ENCODE measurements at places on chromosomes 7 and 10.

GRCh38 chr10:89053555-89053954, 63.0 kb downstream of the FAS start:
- no peak for ATAC-seq

- no peak for ATAC-seq
Observed at GRCh38 chr7:27240015-27240731, 2.4 kb upstream of the EVX1 start.

DNA sequence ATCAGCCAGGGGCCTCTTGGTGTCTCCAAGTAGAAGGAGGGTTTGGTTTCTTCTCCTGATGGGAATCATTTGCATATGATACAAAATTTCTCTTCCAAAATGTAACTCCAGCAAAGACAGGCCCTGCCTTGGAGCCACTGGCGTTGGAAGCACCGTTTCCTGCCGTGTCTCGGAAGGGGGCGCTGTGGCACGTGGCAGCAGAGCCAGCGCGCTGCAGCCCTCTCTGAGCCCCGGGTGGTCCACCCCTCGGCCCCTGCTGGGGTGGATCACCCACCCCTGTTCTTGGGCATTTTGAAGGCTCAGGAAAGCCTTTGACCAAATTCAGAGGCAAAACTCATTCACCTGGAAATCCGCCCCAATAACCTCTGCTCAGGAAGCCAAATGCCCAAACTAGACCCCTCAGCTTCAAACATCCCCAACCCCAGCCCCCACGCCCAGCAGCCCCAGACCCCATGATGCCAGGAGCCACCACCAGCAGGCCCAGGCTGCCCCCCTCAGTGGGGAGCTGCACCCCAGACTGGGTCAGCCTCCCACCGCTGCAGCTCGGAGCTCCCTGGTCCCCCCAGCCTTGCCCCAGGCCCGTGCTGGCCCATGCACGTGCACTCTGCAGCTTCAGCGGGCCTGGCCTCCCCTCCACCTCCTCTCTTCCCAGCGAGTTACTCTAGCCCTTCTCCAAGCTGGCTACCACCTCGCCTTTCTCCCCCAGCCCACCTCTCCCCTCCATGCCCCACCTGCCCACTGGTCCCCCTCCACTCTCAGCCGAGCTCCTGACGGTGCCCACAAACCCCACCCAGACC, 29.5 kb upstream of the ELFN1 start:
- ATAC-seq = no peak

DNA sequence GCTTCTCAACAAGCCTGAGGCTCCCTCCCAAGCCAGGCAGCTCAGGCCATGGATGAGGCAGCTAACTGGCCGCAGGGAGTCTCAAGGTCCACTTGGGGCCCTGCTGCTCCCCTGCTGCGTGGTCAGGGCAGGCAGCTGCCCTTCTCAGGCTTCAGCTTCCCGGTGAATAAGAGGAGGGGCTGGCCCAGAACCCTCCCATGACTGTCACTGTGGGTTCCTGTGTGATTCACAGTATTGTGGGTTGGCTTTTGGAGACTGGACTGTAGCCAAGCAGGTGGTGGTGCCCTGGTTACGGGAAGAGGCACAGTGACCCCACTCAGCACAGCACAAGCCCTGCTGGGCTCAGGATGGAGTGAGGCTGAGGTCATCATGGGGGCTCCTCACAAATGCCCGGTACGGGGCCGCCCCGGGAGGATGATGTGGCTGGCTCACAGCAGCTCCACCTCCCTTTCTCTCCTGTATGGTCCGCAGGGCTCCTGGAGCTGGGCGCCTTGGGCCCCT, 189.8 kb downstream of the HECW1 start:
- peak; percentile 22 for ATAC-seq

DNA sequence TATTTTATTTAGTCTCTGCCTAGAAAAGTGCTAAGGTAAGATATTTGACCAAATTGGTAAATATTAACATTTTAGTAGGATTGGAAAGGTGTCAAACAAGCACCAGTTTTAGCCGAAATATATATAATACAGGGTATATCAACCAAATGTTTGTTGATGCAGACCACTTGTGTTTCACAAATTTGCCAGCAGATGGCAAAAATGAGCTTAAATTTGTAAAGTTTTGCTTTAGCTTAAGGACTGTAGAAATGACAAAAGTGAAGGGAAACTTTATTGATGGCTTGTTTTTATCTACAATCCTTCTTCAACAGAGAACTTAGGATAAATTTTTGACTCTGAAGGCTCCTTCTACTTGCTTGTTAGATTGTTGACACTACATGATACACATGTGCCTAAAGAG, 4.8 kb upstream of the POLR1F start:
- no peak for ATAC-seq

DNA sequence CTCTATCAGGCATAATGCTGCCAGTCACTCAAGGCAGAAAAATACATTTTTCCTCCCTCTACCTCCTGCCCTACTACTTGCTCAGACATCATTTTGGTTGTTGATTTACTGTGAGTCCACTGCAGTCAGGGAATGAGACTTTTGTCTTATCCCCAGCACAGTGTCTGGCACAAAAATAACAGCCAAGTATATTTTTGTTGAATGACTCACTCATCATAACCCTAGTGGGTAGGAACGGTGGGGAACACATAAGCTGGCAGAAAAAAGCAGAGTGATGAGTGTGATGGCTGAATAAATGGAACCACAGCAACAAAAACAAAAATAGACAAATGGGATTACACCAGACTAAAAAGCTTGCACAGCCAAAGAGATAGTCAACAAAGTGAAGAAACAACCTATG, 65.8 kb upstream of the LAMB4 start:
- no peak for ATAC-seq

DNA sequence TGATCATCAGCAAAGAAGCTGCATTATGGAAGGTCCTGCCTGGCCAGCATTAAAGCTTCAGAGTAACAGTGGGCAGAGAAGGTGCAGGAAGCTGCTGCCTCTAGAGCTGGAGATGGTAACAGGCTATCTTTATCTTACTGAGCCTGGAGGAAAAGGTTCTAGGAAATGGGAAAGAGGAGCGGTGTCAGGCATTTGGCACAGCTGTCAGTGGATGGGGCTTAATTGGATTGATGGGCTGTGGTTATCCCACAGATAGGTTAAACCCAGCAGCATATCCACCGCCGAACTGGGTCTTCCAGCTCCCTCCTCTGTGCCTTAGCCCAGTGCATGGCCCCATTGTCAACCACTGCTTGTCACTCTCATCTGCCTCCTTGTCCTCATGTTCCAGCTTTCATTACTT, 127.6 kb downstream of the CCNY start:
- ATAC-seq = no peak

- ATAC-seq = peak; percentile 52
Observed at GRCh38 chr7:141158561-141158960, 84.7 kb downstream of the TMEM178B start.

DNA sequence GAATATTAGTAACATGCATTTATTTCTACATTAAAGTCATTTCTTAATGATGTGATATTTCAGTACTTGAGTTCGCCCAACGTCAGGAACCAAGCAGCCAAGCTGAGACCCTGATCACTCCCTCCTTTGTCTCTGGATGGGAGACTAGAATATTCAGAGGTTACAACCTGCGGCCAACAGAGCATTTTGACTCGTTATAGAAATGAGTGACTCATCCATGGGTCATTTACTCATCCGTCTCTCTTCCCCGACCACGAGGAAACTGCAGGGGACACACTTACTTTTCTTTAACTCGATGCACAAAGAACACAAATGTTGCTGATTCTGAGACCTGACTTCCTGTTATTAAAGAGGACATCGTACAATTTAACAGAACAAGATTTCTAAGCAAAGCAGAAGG, 343.3 kb downstream of the FRMD4A start:
- no peak for ATAC-seq

DNA sequence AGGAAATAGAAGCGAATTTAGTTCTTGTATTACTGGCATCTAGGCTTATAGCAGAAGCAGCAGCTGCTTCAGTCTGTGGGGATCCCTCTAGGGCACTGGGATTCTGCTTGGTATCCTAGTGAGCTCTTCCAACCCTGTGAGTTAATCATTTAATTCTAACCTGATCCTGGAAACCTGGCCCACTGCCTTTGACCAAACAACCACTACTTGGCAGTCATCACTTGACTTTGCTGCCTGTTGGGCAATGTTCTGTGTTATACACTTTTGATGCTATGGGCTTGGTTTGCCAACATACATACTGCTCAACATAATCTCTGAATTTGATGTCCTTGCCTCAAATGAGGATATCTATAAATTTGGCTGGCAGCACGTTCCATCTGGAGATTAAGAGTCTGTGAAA, 813.4 kb downstream of the ANKRD7 start:
- ATAC-seq = no peak

DNA sequence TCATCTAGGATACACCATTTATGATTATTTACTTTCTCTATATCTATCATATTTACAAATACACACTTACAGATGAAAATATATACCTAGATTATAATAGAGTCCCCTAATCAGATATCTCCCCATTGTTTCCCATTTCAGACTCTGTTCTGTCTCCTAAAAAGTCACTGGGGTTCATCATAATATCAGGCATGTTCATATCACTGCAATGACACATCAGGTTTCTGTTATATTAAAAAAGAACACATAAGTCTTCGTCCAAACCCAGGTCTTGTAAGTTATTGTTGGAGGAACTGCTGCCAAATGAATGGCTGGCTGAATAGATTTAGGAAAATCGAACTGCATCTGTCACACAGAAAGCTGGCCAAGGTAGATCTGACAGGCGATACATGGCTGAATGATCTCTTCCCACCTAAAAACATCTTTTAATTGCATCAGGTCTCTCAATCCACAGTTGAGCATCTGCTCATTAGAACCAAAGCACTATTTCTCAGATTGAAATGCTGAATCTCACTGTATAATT, 178.7 kb downstream of the CACNA2D1 start:
- ATAC-seq = no peak

DNA sequence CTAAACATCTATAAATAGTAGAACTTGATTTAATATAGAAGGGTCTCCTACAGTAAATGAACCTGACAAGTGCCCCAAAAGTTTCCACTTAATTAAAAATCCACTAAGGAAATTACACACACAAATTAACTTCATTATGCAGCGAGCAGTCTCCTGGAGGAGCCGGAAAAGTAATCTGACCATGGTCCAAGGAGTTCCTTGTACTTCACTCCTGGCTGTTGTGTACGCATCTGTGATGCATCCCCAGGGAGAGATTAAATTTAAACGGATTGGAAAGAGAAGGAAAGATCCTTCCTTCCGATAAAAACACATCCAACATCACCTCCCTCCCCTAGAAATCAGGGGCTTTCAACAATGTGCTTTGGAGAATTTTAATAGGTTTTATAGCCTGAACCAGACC, 85.5 kb downstream of the PARD3 start:
- no peak for ATAC-seq

GRCh38 chr7:151286148-151286547, 37.7 kb upstream of the SMARCD3 start:
- no peak for ATAC-seq

DNA sequence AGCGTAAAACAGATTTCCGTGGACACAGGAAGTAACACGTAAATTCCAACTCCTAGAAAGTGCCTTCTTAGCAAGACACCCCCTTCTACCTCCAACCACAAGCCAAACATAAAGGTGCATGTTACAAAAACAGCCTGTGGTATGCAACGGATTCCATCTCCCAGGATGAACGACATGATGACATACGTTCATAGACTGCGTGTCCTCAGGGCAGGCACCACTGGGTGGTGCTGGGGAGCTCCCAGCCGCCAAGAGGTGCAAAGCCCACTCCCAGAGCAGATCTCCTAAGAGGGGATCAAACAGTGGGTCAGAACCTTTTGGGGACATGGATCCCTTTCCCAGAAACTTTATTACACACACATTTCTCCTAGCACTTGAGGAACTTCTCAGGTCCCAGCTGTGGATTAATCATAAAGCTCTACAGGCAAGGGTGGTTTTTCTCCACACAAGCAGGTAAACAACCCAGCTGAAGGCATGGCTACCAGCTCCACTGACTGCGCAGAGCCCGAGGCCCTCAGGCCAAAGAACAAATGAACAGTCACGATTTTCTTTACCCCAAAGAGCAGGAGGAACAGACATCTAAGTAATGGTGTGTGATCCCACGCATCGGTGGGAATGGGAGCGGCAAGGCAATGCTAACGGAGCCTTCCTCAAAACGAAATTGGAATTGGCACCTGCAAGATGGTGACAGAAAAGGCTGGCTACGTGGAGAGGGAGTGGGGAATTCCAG, 13.8 kb downstream of the PSAP start:
- ATAC-seq = no peak

GRCh38 chr10:74923556-74923955, 97.2 kb downstream of the KAT6B start:
- ATAC-seq = no peak

GRCh38 chr7:8436965-8437364, 3.6 kb downstream of the NXPH1 start:
- ATAC-seq = no peak

- no peak for ATAC-seq
Observed at GRCh38 chr7:27802999-27803398, 63.0 kb downstream of the TAX1BP1 start.

DNA sequence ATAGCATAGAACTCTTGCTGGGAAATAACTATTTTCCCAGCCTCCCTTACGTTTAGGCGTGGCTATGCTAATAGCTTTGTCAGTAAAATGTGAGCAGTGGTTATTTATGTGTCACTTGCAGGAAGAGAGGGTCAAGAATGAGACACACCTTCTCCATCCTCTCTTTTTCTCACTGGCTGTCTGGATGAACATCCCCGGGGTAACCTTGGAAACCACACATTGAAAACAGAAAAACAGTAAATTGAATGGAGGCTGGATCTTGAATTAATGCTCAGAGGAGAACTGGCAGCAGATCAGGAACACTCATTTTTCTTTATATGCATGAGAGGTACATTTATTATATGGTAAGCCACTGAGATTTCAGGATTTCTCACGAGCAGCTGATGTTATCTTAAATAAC, 127.6 kb downstream of the DNAJB9 start:
- ATAC-seq = no peak

GRCh38 chr10:68876246-68877138, 24.6 kb upstream of the DDX50 start:
- ATAC-seq = peak; percentile 43

GRCh38 chr7:57199252-57199651, 67.0 kb upstream of the ZNF479 start:
- no peak for ATAC-seq

GRCh38 chr10:121322776-121323175, 275.5 kb downstream of the FGFR2 start:
- no peak for ATAC-seq

DNA sequence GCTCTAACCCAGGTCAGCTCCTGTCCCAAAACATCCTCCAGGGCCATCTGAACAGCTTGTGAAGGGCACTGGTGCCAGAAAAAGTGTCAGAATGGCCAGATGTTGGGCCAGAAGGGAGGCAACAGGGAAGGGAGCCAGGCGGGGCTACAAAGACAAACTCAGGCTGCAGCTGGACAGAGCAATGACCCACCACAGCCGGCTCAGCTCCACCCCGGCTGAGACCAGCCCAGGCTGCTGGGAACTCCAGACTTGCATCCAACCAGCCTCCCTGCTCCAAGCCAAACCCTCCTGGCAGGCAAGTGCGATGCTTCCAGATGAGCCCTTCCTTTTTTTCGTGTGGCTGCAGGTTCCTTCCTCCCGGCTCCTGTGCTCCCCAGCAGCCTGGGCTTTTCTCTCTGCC, 466.9 kb downstream of the PTPRN2 start:
- peak; percentile 25 for ATAC-seq

- ATAC-seq = no peak
Observed at GRCh38 chr7:285731-286130, 4.2 kb upstream of the FOXL3 start.
